ENCODE measurements at places on chromosomes 12 and 14.
A peak's percentile ranks its signal among the peaks of the same experiment; 100 is the strongest.

DNA sequence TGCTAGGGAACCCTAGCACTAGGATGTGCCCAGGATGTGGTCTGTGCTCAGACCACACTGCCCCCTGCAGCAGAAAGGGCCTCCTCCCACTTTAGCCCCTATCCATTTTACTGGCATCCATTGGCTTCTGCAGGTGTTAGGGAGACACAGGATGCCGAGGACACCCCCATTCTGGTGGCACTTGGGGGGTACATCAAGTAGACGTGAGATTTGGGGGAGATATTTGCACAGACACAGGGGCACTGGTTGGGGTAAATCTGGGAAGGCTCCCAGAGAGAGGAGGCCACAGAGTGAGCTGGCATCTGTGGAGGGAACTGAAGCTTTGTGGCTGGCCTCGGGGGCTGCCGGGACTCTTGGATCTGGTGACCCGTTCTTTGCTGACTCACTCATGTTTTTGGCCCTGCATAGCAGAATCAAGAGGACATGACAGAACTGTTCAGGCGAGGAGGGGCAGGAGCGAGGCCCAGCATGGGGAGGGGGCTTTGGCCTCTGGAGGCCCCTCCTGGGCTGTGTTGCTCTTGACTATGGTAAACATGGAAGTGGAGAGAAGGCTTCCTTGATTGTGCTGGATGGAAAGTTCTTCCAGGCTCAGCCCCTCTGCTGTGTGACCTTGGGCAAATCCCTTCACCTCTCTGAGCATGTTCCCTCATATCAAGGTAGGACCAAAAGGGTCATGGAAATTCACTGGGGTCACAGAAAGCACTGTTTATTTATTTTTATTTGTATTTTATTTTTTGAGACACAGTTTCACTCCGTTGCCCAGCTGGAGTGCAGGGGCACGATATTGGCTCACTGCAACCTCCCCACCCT, 1.8 kb downstream of the PLBD2 start:
- DNase-seq = no peak

GRCh38 chr12:132020292-132020691, 70.5 kb downstream of the EP400 start:
- no peak for DNase-seq

GRCh38 chr14:101360054-101360911, 201.0 kb upstream of the DIO3 start:
- DNase-seq = peak; percentile 71

- DNase-seq = no peak
These were observed 316.8 kb downstream of the SNAPC1 start for GRCh38 chr14:62079038-62079437.

DNA sequence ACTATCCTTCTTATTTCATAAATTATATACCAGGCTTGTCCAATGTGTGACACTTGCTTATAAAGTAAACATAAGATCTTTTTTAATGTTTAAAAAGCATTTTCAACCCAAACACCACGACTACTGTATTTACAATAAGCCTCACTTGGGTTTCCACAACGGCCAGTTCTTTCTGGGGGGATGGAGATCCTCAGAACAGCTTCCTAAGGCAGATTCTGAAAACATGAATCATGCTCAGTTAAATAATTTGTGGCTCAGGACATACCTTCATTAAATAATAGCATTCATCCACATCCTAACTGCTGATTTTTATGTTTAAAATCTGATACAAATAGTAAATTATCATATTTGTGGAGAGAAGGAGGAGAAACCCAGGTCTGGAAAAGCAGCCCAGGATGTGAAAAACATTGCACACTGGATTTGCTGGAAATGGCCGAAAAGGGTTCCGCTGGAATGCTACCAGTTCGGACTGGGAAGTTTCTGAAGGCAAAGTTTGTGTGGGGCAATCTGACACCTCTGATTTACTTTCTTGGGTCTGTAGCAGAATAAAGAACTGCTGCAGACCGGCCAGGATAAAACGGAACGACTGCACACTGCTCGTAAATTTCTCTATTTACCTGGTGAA, 597 bp downstream of the GLT8D2 start:
- DNase-seq = no peak

DNA sequence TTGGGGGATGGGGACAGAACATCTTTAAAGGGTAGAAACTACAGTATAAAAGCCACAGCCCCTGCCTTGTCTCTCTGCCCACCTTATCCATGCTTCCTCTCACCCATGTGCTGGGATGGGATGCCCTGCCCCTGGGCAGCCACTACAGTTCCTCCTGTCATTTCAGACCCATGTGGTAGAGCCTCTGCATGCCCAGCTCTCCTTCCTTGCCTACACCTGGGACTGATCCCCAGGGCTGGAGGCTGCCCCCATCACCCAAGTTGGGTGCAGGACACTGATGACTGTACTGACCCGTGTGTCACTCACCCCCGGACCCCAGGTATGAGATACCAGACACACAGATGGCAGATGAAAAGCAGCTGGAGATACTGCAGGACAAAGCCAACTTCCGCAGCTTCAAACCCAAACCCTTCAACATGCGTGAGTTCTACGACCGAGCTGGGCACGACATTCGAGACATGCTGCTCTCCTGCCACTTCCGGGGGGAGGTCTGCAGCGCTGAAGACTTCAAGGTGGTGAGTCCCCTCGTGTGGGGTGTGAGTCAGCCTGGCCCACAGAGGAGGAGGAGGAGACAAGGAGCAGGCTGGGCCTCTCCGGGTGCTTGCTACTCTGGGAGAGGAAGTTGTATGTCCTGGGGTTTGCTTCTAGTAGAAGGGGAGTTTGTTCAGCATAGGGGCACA, 2.2 kb downstream of the ASIC1 start:
- DNase-seq = no peak

DNA sequence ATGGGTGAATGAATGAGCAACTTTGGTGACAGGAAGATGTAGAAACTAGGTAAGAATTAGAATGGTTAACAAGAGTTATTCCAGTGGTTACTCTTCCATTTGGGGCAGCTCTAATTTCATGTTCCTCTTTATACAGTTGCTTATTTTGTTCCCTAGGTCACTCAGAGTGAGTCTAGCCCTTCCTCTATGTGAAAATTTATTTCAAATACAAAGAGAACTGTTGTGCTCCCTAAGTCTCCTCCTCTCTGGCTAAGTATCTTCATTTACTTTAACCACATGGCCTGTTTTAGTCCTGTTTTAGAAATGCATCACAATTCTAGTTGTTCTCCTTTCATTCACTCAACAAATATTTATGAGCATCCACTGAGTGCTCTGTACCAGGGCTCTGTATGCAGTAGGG, 51.1 kb upstream of the HIF1A start:
- no peak for DNase-seq

- no peak for DNase-seq
These were observed 13.8 kb downstream of the MGST1 start for GRCh38 chr12:16361142-16361783.

DNA sequence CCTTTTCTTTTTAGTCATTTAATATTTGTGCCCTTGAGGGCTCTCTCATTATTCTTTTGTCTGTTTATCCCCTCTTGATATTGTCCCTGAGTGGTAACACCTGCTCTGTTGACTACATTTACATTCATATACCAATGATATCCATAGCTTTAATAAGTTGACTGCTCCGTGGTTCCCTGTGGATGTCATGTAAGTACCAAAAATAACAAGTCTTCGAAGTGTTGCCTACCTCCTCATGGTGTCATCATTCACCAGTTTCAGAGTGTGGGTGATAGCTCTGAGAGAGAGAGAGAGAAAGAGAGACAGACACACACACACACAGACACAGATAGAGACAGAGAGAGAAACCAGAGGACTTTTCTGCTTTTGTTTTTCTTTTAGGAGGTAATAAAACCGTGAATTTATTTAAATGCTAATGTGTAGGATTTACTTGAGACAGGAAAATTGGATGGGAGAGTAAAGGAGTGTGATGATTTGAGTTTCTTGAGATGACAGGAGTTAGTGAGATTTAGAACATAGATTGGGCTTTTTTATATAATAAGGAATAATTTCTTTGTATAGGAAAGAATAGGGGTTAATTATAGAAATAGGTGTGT, 52.2 kb downstream of the PAPOLA start:
- DNase-seq = no peak

- DNase-seq = no peak
These were observed 18.3 kb upstream of the ATP2A2 start for GRCh38 chr12:110262442-110263388.

GRCh38 chr12:110599334-110599733, 14.6 kb upstream of the TCTN1 start:
- DNase-seq = no peak

GRCh38 chr14:69373104-69373503, 25.0 kb downstream of the ERH start:
- DNase-seq = peak; percentile 96

DNA sequence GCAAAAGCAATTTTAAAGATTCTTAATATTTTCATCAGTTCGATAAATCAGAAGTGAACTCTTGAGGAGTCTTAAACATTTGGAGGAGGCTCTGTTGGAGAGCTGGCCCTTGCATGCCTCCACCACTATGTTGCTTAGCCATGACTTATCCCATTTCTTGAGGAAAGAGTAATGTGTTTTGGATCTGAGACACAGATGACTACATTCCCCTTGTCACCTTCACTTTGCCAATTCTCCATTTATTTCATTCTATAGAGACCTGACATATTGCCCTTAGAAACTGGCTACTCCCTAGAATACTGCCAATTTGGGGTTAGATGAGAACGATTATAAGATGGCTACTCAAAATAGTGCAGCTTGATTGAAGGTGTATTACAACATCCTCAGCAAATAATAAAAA, 157.4 kb upstream of the TMEM260 start:
- no peak for DNase-seq

- DNase-seq = no peak
These were observed 168.9 kb downstream of the ADGRD1 start for GRCh38 chr12:131122631-131123030.

DNA sequence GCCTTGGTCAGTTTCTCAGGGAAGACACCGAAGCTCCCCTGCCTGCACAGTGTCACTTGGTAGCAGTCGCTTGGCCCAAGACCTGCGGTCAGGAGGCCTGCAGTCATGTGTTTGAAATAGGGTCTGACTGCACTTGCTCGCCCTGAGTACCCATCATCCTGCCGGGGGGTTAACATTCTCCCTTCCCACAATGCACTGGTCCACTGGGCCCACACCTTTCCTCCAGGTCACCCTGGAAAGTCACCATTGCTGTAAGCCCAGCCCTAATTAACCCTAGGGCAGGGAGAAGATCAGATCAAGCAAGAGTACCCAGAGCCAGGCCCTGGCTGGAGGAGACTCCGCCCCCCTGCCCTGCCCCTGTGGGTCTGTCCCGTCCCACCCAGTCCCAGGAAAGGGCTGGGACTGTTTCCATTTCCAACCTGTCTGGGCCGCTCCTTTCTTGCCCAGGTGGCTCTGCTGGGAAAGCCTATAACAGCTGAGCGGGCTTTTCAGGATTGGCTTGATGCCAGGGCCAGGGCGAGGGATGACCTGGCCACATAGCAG, 87.1 kb downstream of the ZFP36L1 start:
- no peak for DNase-seq

GRCh38 chr12:79547735-79548609, 142.8 kb downstream of the PAWR start:
- no peak for DNase-seq

- peak; percentile 46 for DNase-seq
These were observed 648 bp upstream of the AKAP5 start for GRCh38 chr14:64464651-64465050.

GRCh38 chr14:33811721-33812120, 139.2 kb downstream of the EGLN3 start:
- DNase-seq = no peak

GRCh38 chr14:99764222-99764706, 28.9 kb upstream of the EML1 start:
- no peak for DNase-seq

DNA sequence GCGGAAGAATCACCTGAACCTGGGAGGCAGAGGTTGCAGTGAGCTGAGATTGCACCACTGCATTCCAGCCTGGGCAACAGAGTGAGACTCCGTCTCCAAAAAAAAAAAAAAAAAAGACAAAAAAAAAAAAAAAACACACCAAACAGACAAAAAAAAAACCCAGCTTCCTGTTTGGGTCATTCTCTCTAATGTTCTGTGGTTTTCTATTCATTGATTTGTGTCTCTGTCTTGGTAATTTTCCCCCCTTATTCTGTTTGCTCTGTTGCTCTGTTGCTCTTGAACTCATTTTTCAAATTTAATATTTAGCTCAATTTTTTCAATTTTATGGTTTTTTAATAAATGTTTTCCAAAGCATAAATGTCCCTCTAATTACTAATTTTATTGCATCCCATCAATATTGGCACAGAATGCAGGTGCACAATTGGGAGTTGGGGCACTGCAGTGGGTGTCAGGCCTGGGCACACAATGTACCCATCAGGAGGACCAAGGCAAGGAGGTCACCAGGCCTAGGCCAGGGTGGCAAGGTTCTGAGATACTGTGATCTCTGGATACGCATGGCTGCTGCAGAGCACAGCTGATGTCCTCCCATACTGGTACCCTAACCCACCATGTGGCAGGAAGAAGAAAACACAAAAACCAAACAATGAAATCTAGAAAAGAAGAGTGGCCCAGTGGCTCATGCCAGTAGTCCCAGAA, 8.0 kb upstream of the GNPTAB start:
- DNase-seq = no peak

- no peak for DNase-seq
These were observed 660 bp upstream of the HCFC2 start for GRCh38 chr12:104063712-104064030.

GRCh38 chr12:115710104-115710564, 567.4 kb downstream of the MED13L start:
- peak; percentile 88 for DNase-seq

DNA sequence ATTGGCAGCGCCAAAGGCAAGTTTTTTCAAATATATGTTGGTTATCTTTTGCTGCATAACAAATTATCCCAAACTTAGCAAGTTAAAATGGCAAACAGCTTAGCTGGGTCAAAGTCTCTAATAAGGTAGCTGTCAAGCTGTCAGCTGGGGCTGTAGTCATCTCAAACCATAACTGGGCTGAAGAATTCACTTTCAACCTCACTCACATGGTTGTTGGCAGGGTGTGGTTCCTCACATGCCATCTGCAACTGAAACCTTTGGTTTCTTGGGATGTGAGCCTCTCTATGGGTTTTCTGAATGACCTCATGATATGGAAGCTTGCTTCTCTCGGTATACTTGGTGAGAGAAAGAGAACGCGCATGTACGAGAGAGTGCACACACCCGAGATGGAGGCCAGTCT, 125.4 kb downstream of the LRIG3 start:
- DNase-seq = no peak

GRCh38 chr12:98999559-98999958, 354.5 kb downstream of the APAF1 start:
- no peak for DNase-seq

DNA sequence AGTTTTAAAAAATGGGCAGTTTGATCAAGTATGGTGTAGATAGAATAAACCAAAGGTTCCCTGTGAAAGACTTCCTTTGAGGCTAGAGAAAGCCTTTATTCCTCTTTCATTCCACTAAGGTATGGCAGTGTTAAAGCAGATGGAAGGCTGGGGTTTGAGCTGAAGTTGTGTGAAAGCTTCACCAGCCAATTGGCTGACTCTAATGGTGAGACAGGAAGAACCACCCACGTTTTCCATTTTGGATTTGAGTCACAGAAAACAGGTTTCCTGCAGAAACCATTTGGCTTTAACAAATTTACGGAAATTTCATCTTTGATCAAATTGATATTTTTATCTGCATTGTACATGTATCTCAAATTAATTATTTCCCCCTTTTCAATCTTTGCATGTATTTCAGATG, 455.0 kb downstream of the PCNX1 start:
- no peak for DNase-seq
